WTC11 (cell line): ENCODE measurements at places on chromosomes 5 and 9. TPM values are rescaled to one million over a fixed set of nuclear protein-coding genes. Genes with fewer than 3 reads are reported as not detected.

TLE1 gene
- total RNA-seq, result 93.2 to 97.7 TPM (median 93.9 TPM) in 3 replicates

DNA sequence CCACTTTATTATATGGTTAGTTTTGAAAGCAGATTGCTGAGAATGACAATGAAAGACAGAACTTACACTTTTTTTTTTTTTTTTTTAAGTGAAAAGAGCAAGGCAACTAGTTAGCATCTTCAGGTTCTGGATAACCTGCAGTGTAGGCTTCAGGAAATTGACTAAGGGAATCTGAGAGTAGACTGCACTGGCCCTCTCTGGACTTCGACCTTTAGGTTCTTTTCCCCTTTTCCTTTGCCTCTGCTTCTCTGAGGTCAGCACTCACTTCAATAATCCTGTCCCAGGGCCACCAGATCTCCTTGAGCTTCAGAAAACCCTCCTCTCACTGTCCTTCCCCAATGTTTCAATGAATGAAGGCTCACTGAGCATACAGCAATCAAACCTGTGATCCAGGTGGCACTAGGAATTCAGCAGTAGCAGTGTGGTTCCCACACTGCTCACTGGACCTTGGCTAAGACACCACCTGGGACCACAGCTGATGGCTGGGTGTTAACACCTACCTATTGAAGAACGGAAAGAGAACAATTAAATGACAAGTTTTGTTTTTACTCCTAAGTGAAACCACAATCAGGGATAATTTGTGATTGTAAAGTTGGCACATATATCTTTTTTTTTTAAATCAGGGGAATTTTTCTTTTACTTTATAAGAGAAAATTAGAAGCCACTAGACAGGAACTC, 85.8 kb upstream of the IL6ST start:
- no peaks in the 10 kb centered on the region for H3K36me3 ChIP-seq
- no peak for DNase-seq
- H3K4me3 ChIP-seq, result no peak overlapping the region
- no peak overlapping the region for H3K27ac ChIP-seq
- H3K4me1 ChIP-seq, result peaks cover 8% of the 10 kb centered on the region

- no peak overlapping the region for H3K27ac ChIP-seq
- H3K4me3 ChIP-seq, result no peak overlapping the region
- no peaks in the 10 kb centered on the region for H3K27me3 ChIP-seq
- no peak for DNase-seq
- no peaks in the 10 kb centered on the region for H3K36me3 ChIP-seq
Observed at GRCh38 chr5:68233075-68233474, 17.5 kb downstream of the PIK3R1 start.

RAB3C gene
- 13.3 to 22.7 TPM (median 20.4 TPM) in 3 replicates for total RNA-seq

- no peaks in the 10 kb centered on the region for H3K36me3 ChIP-seq
- no peak for DNase-seq
- no peak overlapping the region for H3K27ac ChIP-seq
- H3K4me3 ChIP-seq, result no peak overlapping the region
Observed at GRCh38 chr5:120447706-120448239, 16.3 kb upstream of the PRR16 start.

SLC6A19 gene
- 0.04 to 0.05 TPM in 2 of 3 replicates, not detected in the other for total RNA-seq

IFNA2 gene
- not detected in 3 replicates for total RNA-seq

IFNA13 gene
- not detected in 3 replicates for total RNA-seq
